ENCODE measurements at places on chromosomes 6 and 20.

DNA sequence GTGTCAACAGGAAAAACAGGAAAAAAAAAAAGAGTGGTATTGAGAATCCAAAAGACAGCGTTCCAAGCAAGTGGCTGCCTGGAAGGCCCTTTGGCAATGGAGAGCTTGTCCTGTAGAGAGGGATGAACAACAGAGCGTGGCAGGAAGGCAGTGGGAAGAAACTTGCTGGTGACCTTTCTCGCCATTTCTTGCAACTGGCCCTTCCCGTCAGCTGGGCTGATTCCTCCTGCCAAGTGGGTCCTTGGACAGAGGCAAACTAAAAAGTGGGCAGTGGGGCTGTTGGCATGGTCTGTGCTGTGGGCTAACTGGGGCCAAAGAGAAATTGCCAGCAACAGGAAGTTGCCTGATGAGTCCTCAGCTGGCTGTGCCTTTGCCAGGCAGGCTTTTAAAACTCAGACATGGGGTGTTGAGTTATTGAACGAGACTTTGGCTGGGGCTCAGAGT, 43.9 kb upstream of the CLDN20 start:
- DNase-seq: no peak

- DNase-seq: no peak
Measured at GRCh38 chr6:161679980-161680538, 406.2 kb upstream of the AGPAT4 start.

DNA sequence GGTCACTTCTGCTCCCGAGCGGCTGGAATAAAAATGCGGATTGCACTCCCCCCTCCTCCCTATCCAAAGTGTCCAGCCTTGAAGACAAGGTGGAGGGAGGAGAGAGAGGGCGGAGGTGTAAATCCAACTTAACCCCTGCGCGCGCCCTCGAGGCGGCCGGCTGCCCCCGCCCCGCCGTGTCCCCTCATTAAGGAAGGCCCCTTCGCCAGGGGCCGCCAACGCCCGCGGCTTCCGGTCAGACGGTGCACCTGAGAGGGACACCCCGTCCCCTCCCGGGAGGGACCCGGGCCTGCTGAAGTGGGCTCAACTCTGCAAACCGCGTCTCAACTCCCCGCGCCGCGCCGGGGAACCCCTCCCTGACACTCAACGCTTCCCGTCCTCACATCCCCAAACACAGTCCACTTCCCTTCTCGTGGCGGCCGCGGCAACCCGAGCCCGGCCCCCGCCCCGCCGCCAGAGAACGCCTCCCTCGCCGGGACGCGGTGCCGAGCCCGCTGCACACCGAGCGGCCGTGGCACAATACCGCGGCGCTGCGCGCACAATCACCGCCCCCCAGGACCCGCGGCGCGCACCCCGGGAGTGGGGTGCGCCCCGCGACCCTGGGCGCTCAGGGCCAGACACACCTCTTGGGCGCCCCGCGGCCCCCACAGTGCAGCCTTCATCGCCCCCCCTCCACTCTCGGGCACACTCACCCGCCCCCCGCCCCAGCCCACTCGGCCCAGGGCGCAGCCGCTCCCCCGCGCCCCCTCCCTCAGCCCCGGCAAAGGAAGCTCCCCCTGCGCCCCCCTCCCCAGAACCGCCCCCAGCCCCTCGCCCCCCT, 102.5 kb downstream of the NOL4L start:
- DNase-seq: no peak

DNA sequence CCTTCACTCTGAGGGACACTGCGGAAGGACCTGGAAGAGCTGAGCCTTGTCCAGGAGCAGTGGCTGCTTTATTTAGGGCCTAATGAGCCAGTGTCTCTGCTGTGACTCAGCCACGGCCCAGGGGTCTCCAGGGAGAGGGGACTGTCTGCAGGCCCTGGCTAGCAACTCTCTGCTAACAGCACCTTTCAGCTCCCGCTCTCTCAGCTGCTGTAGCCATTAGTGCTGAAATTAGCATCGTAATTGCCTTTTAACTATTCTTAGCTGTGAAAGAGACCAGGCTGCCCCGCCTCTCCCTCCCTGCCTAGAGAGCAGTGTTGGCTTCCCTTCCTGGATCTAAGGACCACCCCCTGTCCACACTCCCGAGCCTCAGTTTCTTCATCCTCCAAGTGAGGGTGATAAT, 53.1 kb upstream of the SLC32A1 start:
- no peak for DNase-seq

DNA sequence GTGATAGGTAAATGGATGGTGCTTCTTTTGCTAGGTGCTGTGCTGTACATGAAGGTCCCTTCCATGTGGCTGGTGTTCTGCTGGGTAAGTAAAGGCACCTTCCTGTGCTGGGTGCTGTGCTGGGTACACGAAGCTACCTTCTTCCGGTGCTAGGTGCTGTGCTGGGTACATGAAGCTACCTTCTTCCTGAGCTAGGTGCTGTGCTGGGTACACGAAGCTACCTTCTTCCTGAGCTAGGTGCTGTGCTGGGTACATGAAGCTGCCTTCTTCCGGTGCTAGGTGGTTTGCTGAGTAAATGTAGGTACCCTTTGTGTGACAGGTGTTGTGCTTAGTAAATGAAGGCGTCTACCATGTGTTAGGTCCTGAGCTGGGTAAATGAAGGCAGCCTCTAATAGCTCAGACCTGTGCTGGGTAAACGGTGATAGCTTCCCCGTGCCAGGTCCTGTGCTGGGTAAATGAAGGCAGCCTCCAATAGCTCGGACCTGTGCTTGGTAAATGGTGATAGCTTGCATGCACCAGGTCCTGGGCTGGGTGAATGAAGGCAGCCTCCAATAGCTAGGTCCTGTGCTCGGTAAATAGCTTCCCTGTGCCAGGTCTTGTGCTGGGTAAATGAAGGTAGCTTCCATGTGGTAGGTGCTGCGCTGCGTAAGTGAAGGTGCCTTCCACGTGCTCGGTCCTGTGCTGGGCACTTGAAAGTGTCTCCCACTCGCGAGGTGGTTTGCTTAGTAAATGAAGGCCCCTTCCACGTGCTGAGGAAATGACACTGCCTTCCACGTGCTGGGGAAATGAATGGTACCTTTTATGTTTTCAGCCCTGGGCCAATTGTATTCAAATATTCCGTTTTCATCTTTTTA, 115.5 kb downstream of the ERMARD start:
- no peak for DNase-seq

GRCh38 chr6:124197148-124197547, 393.5 kb downstream of the NKAIN2 start:
- no peak for DNase-seq

GRCh38 chr6:41732591-41733359, 2.6 kb downstream of the TFEB start:
- peak; percentile 26 for DNase-seq

GRCh38 chr20:62662422-62662821, 20.1 kb downstream of the SLCO4A1 start:
- DNase-seq: no peak

DNA sequence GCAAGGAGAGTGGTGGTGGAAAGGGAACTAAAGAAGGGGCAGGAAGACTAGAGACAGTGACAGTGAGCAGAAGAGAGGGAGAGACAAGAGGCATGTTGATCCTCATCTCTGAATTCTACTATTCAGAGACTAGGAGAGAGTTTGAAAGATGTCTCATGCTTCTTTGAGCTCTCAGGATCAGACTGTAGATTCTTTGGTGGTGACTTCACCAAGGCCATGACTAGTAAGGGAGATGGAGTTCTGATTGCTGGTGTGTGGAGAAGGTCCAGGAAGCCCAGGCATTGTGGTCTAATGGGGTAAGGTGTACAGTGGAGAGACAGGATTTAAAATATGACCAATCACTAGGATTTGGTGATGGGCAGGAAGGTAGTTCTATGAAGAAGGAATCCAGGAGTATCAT, 713 bp downstream of the WFDC9 start:
- DNase-seq: no peak

DNA sequence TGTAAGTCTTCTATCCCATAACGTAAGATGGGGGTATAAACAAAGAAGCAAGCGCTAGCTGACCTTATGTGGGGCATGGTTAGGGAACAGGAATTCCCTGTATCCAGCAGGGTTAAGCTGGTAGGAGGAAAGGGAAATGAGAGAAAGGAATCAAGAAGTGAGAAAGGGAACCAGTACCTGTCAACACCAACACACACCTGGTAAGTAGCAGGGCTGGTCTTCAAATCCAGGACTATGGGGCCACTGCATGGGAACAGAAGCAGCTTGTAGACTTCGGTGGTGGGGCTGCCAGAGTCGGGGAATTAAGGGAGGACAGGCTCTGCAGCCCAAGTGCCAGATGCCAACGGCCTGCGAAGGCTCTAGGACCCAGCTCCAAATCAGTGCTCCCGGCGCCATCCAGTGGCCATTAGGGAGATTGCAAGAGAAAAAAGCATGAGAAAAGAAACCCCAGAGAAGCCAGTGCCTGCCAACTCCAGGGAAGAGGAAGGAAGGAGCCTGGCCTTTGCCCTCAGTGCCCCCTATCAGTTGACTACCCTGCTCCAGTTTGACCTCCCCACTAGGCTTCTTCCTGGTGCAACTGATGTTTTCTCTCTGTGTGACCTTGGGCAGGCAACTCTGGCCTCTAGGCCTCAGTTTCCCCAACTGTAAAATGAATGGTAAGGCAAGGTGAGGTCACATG, 15.8 kb upstream of the RBPJL start:
- DNase-seq: no peak

DNA sequence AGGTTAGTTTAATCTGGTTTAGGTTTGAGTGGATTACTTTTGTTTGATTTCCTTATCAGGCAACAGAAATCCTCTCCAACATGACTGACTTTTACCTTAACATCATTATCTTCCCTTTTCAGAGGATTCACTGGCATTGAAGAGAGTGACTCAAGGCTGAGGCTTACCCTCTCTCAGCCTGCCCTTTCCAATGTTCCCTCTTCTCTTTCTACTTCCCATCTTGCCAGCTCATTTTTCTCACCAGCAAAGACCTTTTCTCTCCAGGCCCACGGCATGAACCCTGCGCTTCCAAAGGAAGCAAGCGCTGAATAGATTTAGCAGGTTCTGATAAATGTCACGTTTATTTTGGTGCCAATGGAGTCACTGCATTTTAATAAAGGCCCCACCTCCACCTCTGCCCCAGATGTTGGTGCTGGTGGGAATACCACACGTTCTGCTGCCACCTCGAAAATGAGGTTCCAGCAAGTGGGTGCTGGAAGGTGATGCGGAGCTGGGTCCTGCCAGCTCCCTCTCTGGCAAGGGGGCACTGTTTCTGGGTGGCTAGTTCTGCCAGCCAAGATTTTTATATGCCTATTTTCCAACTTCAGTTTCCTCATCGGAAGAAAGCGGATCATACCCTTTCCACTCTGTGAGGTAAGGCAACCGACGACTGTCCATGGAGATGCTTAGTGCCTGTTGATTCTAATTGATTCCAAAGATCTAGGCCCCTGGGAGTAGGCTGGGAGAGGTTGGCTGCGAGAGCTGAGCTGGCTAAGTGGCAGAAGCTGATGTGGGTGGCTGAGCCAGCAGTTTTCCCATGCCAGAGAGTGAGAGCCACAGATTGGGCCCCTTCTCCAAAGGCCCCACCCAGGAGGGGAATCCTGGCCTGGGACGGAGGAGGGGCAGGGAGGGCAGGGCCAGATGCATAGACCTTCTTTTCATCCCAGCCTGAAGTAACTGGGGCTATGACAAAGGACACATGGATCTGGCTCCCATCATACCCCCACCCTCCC, 87.7 kb upstream of the MAFB start:
- no peak for DNase-seq

DNA sequence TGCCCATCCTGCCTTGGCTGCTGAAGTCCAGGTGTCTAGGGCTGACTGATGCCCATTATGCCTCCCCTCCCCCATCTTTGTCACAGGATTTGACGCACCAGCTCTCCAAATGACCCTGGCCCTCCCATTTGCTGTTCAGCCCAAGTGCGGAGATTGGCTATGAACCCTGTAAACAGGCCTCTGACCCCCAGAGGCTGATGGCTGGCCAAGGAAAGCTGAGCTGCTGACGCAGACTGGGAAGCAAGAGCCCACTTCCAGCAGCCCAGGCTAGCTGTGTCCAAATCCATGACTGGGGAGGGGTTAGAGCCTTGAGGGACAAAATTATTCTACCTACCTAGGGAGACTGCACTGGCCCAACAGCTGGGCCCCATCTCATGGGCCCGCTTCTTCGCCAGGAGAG, 797 bp upstream of the GNRH2 start:
- no peak for DNase-seq

DNA sequence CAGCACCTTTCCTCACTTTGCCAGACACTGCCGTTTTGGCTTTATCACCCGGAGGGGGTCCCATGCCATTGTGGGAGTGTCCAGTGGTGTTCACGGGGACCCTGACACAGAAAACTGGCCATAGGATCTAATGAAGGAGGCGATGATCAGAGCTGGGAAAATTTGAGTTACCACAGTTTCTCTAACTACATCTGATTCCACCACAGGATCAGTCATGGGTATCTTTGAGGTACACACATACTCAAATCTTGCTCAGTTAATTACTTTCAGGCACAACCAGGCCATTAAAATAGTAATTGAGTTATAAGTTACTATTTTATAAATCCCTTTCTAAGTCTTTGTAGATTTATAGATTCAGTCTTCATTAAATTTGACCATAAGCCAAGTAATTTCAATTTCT, 215.1 kb downstream of the PRL start:
- no peak for DNase-seq

GRCh38 chr6:4856785-4857184, 80.6 kb downstream of the CDYL start:
- no peak for DNase-seq

GRCh38 chr20:32832664-32833063, 12.9 kb downstream of the MAPRE1 start:
- DNase-seq: no peak

DNA sequence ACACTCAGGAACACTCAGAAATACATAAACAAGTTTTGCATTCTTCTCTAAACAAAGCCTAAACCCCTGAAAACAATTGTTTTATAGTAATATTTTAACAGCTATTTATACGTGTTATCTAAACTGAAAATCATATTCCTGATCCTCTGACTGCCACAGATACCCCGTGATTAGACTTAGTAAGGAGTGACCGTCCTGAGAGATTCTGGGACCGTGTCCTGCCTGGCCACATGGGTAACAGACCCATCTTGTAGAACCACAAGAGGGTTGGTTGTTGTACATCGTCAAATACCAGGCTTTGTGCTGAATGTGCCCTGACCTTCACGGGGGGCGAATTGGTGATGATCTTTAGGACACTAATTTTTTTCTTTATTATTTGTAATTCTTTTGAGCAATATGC, 214.4 kb downstream of the TMEM242 start:
- no peak for DNase-seq

DNA sequence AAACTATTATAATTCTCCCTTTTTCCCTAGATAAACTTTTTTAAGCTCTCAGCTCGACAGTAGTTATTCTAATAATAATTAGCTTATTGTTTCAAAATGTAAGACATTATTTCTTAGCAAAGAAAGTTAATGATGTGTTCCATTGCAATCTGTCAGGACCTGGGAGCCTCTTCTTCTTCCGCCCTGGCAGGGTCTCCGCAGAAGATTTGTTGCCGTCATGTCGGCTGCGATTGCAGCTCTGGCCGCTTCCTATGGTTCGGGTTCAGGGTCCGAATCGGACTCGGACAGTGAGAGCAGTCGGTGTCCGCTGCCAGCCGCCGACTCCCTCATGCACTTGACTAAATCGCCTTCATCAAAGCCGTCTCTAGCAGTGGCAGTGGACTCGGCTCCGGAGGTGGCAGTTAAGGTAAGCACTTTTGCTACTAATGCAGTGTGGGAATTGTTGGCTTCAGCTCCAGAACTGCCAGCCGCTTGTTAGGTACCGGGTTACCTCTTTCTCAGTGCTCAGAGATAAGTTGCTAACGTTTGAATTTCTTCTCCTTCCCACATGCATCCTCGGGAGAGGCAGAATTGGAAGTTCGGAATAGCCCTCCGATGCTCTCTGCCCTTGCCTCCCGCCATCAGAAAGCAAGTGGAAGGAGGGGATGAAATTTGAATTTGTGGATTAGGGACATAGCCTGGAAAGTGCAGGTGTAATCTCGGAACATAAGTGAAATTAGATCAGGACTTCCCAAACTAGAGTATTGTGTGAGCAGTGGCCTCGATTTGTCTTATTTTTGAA, at the start of gene CDC40:
TSS of gene CDC40 (plus strand) at position 200 of the 781 bp plus-strand sequence. CDS start at position 218, 18 bp downstream.
- DNase-seq: no peak
